ENCODE measurements at places on chromosomes 5 and 9.

- DNase-seq: peak; percentile 86
These were observed 23.3 kb upstream of the MGAT1 start for GRCh38 chr5:180825768-180826525.

GRCh38 chr9:136886610-136887597 lies 588 bp downstream of the TRAF2 start:
- no peak for DNase-seq

DNA sequence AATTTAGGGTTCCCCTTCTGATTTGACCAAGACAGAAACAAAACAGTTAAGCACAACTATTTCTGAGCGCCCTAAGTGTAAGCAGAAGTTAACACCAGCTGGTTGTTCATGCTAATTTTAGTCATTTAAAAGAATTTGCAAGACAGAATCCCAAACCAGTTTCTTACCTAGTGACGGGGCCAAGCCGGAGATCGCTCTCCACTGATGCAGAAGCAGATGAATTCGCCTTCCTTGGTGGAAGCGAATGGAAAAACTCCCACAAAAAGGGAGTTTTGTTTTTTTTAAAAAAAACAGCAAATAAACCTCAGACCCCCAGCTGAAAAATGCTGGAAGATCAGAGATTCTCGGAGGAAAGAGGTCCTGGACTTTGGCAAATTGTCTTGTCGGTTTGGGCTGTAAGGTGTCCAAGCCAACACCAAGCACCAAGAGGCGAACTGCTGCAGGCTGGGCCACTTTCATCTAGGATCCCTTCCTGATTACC lies 47.4 kb upstream of the GLDC start:
- no peak for DNase-seq

GRCh38 chr5:54837981-54838380 lies 147.4 kb downstream of the ESM1 start:
- no peak for DNase-seq

DNA sequence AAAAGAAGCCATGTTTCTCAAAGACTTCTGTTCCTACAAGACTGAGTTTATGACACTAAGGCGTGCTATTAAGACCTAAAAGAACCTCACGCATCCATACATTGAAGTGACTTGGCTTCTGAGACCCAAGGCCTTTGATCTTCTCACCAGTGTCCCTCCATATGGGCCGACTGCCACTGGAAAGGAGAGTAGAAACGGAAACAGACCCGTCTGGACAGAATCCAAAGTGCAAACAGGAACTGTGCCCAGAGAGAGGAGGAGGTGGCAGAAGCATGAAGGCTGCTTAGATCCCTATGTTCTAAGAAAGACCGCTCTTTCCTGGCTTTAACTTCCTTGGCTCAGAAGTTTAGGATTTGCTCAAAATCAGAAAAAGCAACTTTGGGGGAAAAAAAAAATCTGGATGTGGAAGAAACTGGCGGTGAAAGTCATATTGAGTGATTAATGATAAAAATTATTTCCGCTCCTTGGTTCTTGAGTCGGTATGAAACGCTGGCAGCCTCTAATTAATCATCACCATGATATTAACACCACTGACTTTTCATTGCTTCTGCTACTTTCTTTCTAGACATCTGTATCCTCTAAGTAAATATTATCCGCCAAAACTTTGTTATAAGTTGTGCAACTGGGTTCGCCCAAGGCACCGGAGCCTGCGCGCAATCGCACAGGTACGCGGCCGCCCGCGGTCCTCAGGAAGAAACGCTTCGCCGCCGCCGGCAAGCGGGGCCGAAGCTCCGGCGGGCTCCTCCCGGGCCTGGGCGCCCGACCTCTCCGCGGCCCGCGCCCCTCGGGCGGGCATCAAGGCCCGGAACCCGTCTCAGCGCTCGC lies 726 bp downstream of the DAP start:
- peak; percentile 68 for DNase-seq

- no peak for DNase-seq
These were observed 26.1 kb downstream of the AP3B1 start for GRCh38 chr5:78268356-78268755.

DNA sequence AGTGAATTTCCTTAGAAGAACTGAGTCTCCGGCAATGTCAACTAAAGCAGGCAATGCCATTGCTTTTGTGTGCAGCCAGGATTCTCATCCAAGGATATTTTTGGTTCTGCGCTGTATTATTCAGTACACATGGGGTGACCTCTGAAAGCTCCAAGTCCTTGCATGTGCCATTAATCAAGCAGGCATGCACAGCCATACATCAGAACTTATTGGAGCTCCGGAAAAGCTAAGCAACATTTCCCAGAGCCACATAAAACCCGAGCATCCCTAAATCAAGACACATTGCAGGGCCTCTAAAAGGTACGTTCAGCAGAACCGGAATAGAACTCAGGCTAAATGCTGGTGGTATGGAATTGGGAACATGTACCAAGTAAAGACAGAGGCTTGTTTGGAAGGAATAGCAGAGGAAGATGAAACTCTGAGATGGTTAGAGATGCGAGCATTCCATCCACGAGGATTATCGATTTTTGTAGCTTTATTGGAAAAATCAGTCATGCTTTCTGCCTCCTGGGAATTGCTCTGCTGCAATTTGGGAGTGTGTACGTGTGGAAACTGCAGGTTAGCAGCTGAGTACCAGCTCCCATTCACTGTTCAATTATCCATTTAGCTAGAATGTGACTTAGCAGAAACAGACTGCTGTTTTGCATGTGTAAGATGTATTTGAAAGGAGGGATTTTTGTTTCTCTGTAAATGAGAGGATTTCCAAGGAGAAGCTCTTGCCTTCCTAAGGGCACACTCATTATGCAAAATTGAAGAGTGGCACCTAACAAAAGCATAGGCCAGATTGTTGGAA lies 143.7 kb upstream of the WWC1 start:
- peak; percentile 35 for DNase-seq

- DNase-seq: no peak
These were observed 51.9 kb downstream of the MRPL36 start for GRCh38 chr5:1747803-1748085.

GRCh38 chr5:141003031-141003430 lies 36.8 kb downstream of the PCDHAC2 start:
- no peak for DNase-seq

GRCh38 chr5:151770383-151771258 lies 1.1 kb upstream of the G3BP1 start:
- DNase-seq: peak; percentile 81

DNA sequence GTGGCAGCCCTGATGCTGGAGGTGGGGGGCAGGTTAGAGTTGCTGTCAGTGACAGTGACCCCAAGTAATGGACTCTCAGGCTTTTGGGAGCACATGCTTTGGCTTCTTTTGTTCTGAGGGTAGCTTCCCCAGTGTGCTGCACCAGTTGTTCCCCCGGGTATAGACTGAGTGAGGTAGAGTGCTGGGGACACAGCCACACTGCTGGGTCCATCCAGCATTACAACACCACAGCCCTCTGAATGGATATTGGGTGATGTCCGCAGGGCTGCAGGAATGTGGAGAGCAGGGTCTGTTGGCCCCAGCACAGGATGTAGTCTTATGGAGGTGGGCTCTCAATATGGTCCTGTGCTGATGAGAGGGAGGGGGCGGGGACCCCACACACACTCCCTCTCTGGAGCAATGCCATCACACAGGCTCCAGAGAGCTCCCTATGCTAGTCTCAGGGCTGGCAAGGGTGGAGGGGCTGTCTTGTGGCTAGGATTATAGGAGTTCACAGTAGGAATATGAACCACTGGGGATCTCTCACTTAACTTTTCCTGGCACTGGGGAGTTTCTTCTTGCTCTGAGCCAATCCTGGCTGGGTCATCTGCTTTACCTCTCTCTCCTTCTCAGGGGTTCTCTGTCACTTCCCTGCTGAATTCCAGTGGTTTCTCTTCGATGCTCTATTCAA lies 20.7 kb downstream of the OSMR start:
- DNase-seq: peak; percentile 31

DNA sequence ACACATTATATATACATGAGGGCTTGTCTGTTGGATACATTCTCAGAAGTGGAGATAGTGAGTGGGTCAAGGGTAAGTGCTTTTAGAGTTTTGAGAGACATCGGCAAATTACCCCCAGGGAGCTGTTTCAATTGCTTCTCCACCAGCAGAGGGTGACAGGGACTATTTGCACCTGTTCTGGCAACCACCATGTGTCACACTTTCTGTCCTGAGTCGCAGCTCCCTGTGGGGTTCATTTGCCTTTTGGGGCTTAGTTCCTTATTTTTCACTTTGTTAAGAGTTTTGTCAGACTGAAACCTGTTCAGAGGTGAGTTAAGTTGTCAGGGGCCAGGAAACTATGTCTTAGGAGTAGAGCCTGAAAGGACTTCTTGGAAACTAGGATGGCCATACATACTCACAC lies 20.1 kb upstream of the SLC36A1 start:
- no peak for DNase-seq

DNA sequence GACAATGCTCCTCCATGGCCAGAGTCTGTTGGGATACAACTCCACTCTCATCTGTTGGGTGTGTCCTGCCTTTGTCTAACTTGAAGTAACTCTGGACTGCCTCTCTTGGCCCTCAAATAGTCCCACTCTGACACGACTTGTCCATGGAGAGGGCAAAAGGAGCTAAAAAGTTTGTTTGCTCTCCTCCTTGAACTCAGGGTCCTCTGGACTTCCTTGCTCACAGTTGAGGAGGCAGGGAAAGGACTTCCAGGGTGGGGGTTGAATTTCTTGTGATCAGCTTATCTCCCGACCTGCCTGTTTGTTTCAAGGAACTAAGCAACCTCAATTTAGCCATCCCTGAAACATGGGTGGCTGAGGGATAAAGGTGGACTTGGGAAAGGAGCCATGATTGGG lies 11.7 kb downstream of the DNAJB5 start:
- DNase-seq: no peak

GRCh38 chr5:152499814-152500535 lies 94.9 kb upstream of the NMUR2 start:
- no peak for DNase-seq

GRCh38 chr5:45793638-45794532 lies 97.7 kb upstream of the HCN1 start:
- no peak for DNase-seq

GRCh38 chr5:112908854-112909253 lies 13.2 kb downstream of the REEP5 start:
- no peak for DNase-seq

DNA sequence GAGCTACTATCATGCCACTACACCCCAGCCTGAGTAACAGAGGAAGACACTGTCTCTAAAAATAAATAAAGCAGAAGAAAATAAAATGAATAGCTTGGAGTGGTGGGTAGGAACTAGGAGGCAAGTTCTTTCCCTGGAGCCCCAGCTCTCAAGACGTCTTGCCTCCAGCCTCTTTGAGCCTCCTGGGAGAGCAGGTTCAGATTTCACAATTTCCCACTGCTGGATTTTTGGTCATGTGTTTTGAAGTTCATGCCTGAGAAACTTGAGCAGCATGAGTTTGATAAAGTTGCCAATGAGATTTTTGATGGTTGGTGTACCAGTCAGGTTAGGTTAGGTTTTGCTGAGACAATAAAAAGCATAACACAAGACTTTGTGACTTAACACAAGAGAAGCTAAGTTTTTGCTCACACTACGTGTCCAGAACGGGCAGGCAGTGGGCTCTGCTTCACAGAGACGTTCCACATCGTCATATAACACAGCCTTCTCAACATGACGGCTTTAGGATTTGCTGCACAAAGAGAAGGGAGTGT lies 4.1 kb upstream of the CCDC69 start:
- DNase-seq: no peak

DNA sequence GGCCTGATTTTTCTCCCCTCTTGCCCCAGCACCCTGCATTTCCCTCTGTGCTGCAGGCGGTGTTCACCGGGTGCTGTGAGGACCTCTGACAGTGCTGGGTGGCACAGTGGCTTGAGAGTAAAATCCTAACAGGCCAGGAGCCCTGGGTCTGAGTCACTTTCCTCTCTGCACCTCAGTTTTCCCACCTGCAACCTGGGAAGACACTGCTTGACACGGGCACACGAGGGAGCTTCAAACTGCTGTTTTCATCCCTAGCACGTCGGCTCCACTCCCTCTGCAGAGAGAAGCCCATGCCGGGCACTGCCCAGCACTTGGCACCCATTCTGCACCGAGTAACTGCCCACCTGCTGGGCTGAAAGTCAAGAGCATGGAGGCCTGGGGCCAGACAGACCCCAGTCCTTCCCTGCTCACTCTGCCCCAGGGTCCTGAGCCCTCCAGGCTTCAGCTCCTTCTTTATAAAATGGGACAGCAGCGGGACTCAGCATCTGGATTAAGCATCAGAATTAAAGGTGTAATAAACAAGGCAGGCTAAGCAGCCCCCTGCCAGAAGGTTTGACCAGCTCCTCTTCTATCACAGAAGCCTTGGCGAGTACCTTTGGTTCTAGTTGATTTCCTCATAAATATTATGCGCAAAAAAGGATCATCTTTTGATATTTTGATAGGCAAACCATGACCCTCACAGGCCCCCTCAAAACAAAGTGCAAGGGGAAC lies 5.2 kb downstream of the GFI1B start:
- DNase-seq: no peak

- DNase-seq: peak; percentile 43
These were observed 428 bp downstream of the EFNA5 start for GRCh38 chr5:107670087-107670931.

GRCh38 chr9:27059907-27060306 lies 49.1 kb upstream of the TEK start:
- DNase-seq: no peak

DNA sequence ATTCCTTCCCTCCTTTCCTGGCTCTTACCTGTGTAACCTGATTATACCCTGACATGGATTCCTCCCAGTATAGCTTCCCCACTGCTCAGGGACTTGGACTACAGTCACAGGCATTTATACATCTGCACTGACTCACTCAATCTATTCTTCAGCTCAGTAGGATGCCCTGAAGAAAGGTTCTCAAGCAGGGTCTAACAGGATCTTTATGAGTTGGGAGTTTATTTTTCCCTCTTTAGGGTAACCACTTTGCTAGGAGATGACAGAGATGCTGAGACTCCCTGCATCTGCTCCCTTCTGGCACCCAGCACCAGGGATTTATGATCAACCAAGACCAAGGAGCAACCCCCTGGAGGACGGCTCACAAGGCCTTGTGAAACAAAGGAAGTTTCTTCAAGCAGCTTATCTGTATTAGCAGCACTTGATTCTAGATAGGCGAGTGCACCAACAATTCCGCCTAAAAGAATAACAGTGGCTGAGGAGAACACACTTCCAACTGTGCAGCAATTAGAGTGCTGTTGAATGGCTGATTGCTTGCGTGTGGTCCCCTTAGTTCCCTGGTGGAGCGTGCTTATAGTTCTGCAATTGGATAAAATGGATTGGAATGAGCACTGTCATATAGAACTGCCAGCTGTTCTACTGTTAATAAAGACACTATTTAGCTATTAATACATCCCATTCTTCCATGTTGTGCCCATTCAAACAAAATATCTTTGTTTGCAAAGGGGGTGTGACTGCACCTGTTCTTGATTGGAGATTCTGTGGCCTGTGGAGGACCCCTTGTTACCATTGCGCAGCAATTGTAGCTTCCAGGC lies 482.6 kb downstream of the ZNF608 start:
- DNase-seq: no peak

- no peak for DNase-seq
These were observed 64.8 kb downstream of the ERCC6L2 start for GRCh38 chr9:95940265-95940664.

- DNase-seq: peak; percentile 14
These were observed 481.1 kb upstream of the ZNF608 start for GRCh38 chr5:125227333-125228095.
